ENCODE measurements at places on chromosomes 11 and 22.

DNA sequence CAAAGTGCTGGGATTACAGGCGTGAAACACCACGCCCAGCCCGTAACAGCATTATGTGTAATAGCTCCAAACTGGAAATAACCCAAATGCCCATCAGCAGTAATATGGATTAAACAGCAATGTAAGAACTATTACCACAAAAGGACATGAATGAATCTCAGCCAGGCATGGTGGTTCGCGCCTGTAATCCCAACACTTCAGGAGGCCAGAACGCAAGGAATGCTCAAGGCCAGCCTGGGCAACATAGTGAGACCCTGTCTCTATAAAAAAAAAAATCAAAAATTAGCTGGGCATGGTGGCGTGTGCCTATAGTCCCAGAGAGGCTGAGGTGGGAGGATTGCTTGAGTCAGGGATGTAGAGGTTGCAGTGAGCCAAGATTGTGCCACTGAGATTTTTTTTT is 3.1 kb upstream of the DPF2 start:
- no peak for DNase-seq

DNA sequence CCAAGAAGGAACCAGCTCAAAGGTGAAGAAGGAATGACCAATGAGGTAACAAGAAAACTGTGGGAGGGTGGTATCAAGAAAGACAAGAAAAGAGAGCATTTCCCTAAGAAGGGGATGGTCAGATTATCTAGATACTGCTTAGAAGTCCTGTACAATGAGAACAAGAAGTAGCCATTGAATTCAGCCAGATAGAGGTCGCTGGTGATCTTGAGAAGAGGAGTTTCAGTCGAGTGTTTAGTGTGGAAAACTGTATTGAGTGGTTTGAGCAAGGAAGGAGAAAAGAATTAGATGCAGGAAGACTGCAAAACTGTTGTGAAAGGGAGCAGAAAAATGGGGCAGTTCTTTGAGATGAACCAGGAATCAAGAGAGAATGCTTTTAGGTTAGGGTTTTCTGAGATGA is 74.6 kb upstream of the FAT3 start:
- no peak for DNase-seq

DNA sequence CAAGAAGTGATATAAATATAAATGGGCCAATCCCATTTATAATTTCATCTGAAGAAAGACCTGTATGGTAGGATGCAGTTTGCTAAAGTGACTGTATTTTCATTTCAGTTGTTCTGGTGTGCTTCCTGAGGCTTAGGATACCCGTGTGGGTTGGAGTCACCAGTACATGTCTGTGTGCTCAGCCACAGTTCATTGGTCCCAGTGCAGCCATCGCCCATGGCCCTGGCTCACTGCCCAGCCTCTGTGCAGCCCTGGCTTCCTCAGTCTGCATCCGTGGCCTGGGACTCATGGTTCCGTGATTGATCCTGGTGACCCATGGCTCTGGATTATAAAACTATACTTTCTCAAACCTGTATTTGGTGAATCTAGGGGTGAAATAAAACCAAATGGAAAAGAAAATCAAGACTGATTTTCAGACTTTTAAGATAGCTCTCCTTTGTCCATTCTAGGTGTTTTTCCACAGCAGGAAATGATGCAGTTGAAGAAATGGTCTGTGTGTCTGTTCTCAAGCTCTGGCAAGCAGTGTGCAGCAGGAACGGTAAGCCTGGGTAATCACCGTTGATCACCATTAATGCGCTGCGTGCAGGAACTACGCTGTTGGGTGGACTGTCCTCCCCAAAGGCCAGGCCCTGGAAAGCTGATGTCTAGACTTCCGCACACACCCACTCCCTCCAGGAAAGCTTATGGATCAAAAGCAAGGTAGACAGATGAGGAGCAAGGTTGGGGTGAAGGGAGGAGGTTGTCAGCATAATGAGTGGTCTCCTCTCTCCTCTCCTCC is 27.2 kb downstream of the TTC12 start:
- DNase-seq, result no peak

- no peak for DNase-seq
Measured at GRCh38 chr11:77197626-77198320, 69.7 kb downstream of the MYO7A start.

DNA sequence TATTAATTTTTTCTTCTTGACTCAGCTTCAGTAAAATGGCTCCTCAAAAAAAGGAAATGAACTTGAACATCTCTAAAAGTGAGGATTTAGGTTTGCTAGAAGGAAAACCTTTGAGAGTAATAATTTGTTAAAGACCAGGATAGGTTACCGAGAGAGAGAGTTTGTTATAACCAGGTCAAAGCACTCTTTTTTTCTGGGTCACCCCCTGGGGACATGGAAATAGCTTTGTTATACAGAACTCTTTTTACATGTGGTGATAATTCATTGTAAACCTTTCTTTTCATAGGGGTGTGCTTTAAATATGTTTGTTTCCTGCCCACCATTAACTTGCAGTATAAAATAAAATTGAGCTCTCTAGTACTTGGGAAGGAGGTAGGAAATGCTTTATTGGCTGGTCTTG is 47.7 kb downstream of the DNAJC24 start:
- DNase-seq, result no peak

DNA sequence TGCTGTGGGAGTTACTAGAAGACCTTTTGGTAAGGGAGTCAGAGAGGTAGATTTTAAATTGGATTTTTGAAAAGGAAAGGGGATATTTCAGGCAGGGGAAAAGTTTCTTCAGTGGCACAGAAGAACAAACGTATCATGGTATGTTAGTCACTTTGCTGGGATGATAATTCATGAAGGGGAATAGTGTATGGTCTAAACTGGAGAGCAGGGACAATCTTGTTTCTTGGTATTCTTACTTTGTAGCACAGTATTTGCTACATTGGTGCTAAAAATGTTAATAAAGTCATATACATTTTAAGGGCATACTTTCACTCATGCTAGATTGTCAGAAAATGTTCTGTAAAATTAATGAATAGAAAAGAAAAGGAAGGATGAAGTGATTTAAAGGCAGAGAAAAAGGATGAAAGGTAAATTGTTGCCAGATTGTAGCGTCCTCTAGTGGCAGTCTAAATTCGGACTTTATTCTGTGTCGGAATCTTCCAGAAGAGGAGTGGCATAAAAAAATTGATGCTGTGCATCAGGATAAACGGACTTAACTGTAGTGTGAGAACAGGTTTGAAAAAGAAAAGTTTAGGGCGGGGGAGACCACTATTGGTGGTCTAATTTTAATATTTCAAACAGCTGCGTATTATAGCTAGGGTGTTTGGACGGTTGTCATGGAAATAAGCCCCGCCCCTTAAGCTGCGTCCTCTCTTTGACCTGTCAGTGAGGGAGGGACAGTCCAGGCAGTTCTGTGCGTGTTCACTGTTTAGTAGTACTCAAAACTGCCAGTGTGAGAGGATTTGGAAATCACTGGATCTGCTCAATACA is at the start of gene BCO2:
Gene BCO2, plus strand, starts transcription at position 724 of the 810 bp plus-strand sequence. CDS start 90 bp downstream, outside the sequence.
- peak; percentile 80 for DNase-seq

DNA sequence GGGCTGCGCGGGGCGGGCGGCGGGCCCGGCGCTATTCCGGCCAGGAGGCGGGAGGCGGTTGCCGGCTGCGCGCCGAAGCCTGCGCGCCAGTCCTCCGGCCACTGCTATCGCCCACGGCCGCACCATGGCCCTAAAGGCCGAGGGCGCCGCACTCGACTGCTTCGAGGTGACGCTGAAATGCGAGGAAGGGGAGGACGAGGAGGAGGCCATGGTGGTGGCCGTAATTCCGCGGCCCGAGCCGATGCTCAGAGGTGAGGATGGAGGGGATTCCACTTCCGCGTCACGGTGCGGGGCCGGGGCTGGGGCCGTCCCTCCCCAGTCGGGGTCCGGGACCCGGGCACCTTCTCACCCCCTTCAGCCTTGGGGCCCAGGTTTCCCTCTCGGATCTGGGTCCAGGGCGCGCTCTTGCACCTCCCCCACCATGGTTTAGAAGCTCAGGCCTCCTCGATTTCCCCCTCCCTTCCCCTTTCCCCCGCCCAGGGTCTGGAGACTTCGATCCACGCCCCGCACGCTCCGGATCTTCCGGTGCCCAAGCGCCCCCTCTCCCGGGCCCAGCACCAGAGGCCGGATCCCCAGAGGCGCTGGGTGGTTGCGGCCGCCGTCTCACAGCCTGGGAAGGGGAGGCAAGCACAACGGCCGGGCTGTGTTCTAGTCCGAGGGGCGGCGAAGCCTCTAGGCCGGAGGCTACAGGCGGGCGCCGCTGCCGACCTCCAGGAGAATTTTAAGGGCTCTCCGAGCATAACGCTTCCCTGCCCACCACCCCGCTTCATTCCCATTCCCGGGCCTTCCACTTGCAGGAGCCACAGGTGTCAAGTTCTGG is 517 bp downstream of the SPINDOC start:
- no peak for DNase-seq

GRCh38 chr22:42432818-42433217 is 615 bp upstream of the NFAM1 start:
- no peak for DNase-seq

- DNase-seq, result no peak
Measured at GRCh38 chr11:27871056-27871455, 170.8 kb upstream of the BDNF start.

GRCh38 chr11:94297985-94298576 is 6.3 kb upstream of the IZUMO1R start:
- DNase-seq, result no peak

GRCh38 chr22:41074941-41075710 is 17.3 kb upstream of the EP300 start:
- no peak for DNase-seq

- DNase-seq, result no peak
Measured at GRCh38 chr11:78916759-78917158, 342.1 kb upstream of the NARS2 start.

DNA sequence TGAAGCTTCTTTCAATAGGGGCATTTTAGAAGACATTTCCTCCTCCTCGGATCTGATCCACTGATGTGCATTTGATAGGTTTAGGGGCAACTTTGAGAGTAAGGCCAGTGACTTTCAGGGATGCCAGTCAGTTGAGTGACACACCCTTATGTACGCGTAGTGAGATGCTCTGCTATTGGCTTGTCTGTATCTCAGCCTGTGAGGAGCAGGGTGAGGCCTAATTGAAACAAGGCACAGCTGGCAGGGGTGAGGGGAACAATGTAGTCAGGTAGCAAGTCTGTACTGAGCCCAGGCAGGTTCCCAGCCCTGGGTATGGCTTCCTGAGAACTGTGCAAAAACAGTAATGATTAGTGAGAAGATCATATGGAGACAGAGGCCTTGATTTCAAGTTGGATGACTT is 61.5 kb downstream of the STIM1 start:
- DNase-seq, result no peak

DNA sequence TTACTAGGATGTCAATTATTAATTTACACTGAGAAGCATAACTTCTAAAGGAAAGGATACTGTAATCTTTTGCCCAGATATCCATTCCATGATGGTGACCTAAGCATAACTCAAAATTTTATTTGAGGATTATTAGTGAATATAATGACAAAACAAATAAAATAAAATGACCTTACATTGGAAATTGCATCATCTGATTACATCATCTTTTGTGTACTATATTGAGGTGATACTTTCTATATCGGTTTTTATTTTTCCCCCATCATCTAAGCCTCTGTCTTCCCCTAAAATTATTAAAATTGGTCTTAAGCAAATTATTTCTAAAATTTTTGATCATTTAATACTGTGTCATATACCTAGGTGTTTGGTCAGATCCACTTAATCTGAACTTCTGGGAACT is 150.1 kb upstream of the CTSC start:
- no peak for DNase-seq

GRCh38 chr22:33357981-33358399 is 299.8 kb upstream of the SYN3 start:
- no peak for DNase-seq

GRCh38 chr22:23063539-23064380 is 6.6 kb upstream of the GNAZ start:
- no peak for DNase-seq

Data from forelimb muscle (tissue), 1 donor.